ENCODE measurements at places on chromosomes 4 and X.

GRCh38 chr4:186161138-186161537 is 30.2 kb upstream of the CYP4V2 start:
- DNase-seq = peak; percentile 43

DNA sequence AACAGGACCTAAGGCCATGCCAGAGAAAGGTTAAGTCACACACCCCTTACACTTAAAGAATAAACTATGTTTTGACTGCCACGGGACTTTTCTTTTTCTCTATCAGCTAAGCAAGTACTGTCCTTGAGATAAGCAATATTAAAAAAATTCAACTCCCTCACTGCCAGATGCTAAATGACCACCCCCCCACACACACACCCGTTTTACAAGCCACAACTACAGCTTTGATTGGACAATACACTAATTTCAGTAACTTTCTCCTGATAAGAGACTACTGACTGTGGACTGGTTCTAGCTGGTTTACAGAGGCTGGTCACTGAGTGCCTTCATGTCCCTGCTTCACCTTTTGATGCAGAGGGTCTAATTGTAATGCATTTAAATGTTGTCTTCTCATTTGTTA is 63.9 kb upstream of the HOPX start:
- DNase-seq = no peak

GRCh38 chr4:55372259-55372658 is 23.5 kb upstream of the TMEM165 start:
- DNase-seq = no peak

DNA sequence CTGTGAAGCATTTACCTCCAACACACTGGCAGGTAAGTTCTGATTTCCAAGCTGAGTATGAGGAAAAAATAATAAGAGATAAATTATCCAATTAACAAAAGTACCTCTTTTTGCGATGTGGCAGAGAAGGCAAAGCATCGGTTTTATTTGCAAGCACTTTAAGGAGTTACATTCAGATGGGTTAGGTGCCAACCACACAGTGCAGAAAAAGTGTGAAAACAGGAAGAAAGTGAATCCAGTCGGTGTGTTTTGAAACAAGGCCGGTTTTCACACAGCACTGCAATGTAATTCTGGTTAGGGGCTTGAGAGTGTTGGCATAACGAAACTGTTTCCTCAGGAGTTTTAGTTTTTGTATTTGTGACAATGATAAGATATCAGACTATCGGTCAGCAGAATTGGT is 130.8 kb upstream of the PDLIM3 start:
- no peak for DNase-seq

GRCh38 chr4:88283661-88284438 is 511 bp downstream of the PPM1K start:
- DNase-seq = peak; percentile 85

DNA sequence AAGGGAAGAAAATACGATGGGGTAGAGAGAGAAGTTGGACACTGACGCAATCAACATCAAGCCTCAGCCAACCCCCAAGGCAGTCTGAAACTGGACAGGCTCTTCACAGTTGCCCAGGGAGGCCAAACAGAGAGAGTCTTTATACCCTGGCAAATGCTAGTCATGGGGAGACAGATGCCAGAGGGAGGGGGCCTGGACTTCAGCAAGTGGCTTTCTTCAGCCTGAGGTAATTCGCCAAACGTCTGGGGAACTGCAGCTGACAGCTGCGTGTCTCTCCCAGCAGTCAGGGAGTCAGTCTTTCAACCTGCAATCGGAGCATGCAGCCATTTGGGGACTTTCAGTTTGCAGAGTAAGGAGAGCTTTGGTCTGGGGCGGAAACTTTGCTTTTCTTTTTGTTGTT is 521.6 kb downstream of the TRIML1 start:
- DNase-seq = no peak

GRCh38 chr4:19850909-19851308 is 400.8 kb upstream of the SLIT2 start:
- no peak for DNase-seq

DNA sequence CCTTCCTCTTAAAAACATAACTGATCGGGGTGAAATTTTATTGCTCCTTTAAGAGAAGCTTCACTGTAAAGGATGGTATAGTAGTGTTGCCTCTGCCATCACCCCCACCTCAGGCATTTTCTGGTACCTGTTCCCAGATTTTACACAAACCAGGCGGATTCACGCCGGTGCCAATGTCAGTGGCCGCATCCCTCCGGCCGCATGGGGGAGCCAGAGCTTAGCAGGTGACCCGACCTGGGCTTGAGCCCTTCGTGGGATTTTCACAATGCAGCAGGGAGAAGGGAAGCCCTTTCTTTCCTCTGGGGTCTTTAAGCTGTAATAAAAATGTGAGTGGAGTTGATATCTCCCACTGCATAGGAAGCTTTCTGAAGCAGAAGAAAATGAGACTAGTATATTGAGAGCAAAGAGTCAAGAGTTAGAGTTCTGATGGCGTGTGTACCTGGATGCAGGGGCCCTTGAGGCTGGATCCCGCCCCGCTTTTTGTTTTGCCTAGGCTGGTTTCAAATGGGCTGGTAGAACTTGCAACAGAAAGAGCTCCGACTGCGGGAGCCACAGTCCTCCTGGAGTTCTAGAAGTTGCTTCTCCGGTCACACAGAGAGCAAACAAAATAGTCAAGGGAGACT is 59.4 kb downstream of the POLR2B start:
- peak; percentile 19 for DNase-seq

DNA sequence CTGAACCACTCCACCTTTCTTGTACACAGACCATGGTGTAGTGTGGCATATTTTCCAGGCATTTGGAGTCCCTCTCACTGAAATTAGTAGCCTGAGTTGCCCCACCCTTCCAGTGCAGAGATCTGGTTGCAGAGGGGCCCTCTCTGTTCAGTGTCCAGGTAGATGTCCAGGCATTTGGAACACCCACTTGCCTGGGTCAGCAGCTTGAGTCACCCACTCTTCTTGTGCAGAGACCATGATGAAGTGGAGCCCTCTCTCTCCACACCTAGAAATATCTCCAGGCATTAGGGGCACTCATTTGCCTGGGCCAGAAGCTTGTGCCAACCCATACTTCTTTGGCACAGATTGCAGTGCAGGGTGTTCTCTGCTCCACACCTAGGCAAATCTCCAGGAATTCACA is 2733.3 kb downstream of the PCDH7 start:
- DNase-seq = no peak

- DNase-seq = peak; percentile 18
Measured at GRCh38 chrX:30635630-30636029, 17.6 kb upstream of the GK start.

DNA sequence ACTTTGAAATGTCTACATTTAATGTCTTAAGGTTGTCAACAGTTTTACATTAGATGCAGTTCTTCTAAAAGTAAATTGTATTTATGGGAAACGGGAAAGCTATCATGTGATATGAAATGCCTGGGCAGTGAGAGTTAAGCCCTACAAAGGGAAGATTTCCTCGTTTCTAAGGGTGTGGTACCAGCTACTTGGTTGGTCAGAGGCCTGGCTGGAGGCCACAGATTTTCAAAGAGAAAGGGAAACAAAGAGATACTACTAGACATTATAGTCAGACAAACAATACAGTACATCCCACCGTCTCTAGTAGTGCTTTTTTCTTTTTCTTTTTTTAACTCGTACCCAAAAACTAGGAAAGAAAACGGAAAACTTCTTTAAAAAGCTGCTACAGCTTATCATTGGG is 467.8 kb downstream of the PCDH7 start:
- DNase-seq = no peak

- DNase-seq = no peak
Measured at GRCh38 chr4:68499021-68499420, 51.8 kb downstream of the TMPRSS11E start.

GRCh38 chr4:172986114-172986513 is 182.5 kb upstream of the GALNT7 start:
- no peak for DNase-seq
